ENCODE measurements at places on chromosomes 3 and 15. TPM values are rescaled to one million over a fixed set of nuclear protein-coding genes. Genes with fewer than 3 reads are reported as not detected.

FOXB1 gene
- 0.13 TPM for total RNA-seq

CASR gene
- not detected for total RNA-seq

NDUFB4 gene
- 72.9 TPM for total RNA-seq

PDHB gene
- 49.2 TPM for total RNA-seq

MYL3 gene
- not detected for total RNA-seq

TUSC7 gene
- total RNA-seq = not detected

LARP6 gene
- total RNA-seq = not detected

GOLGA8N gene
- total RNA-seq = 7.6 TPM

TP53BP1 gene
- total RNA-seq = 35.1 TPM

CCRL2 gene
- total RNA-seq = 1.4 TPM

IL17RE gene
- 5.1 TPM for total RNA-seq

GRK7 gene
- 0.15 TPM for total RNA-seq

HYKK gene
- total RNA-seq = 1.7 TPM

MUC20 gene
- total RNA-seq = 8.9 TPM

CLN6 gene
- total RNA-seq = 16.6 TPM

CCDC71 gene
- 20.4 TPM for total RNA-seq

ZNF80 gene
- 0.88 TPM for total RNA-seq

GMNC gene
- total RNA-seq = not detected

TM4SF18 gene
- total RNA-seq = not detected

DPP8 gene
- total RNA-seq = 43.9 TPM

SEMA6D gene
- not detected for total RNA-seq

CSPG4 gene
- total RNA-seq = 0.07 TPM

GP9 gene
- total RNA-seq = not detected

PRICKLE2 gene
- total RNA-seq = not detected

CHRNA5 gene
- 0.44 TPM for total RNA-seq

THRB gene
- total RNA-seq = not detected

SNRPA1 gene
- 97.0 TPM for total RNA-seq

CYP1A1 gene
- 0.14 TPM for total RNA-seq

GOLGA8S gene
- 0.30 TPM for total RNA-seq

NANOGP8 gene
- total RNA-seq = not detected
